Retina (tissue), 1 donor: ENCODE measurements at places on chromosomes 5 and 9.

DNA sequence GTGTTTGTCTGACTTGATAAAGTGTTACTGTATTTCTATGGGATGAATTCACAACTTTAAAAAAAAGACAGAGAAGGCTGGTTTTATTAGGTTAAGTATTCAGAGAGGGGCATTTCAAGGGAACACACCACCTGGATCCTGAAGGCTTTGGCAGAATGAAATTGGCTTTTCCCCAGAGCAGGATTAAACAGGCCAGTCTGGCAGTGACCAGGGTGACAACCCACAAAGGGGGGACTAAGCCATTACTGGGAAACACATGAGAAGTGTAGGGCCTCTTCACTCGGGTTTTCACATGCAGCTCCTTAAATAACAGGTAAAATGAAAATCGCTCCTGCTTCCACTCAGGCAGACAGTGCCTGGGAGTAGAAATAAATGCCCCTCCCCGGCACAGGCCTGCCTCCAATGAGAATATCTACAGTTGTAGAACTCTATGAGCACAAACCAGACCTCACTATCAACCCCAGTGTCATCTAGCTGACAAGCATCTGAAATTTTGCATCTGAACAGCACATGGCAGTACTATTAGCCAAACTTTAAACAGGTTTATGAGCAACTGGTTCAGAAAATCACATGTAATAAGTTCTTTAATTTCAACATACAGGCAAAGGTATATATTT lies 85.8 kb downstream of the LHFPL2 start:
- no peak for DNase-seq

GRCh38 chr9:129623331-129623730 lies 2.4 kb upstream of the C9orf50 start:
- no peak for DNase-seq

GRCh38 chr5:35672995-35673394 lies 55.3 kb downstream of the SPEF2 start:
- DNase-seq: no peak

GRCh38 chr5:158413122-158413680 lies 554.3 kb upstream of the CLINT1 start:
- no peak for DNase-seq

GRCh38 chr5:129945028-129945427 lies 40.8 kb downstream of the CHSY3 start:
- no peak for DNase-seq

GRCh38 chr5:55853818-55854217 lies 2.7 kb downstream of the IL31RA start:
- DNase-seq: no peak

- DNase-seq: no peak
Observed at GRCh38 chr5:16897284-16897704, 38.8 kb downstream of the MYO10 start.

DNA sequence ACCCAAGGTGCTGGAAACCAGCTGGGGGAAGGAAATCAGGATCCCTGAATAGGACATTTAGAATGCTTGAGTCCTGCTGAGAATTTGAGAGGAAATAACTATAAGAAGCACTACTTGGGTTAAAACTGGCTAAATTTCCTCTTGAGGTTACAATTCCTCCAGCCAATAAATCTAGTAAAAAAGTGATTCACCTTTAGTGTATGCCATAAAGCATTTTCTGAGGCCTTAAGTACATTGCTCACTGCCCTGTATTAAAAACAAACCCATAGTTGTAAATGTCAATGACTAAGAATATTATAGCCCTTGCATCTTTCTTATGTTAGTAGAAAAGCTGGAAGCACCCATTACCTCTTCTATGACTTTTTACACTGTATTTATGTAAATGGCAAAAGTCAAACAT lies 634.7 kb upstream of the ARRDC3 start:
- no peak for DNase-seq

DNA sequence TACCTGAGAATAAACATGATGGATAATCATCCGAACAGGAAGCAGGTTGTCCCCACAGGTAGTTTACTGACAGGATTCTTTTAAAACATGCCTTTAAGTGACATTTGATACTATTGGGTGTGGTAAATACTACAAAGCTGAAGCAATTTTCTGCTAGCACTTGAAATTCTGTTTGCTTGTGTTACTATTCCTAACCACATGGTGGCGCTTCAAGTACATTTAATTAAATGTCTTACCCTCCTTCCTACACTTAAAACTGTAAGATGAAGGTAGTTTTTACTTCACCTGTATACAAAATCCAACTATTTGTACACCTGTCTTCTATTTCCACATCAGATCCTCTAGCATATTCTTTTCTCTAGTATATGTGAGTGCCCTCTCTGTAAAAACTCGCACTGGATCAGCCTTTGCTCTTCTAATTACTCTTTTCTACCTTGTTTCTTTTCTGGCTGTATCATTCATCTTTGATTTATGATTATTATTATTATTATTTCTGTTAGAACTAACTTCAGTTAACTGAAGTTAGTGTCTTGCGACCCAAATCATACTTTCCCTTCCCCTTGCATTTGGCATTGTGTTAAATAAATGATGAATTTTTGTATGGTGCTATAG lies 18.4 kb downstream of the SLC25A46 start:
- peak; percentile 27 for DNase-seq

DNA sequence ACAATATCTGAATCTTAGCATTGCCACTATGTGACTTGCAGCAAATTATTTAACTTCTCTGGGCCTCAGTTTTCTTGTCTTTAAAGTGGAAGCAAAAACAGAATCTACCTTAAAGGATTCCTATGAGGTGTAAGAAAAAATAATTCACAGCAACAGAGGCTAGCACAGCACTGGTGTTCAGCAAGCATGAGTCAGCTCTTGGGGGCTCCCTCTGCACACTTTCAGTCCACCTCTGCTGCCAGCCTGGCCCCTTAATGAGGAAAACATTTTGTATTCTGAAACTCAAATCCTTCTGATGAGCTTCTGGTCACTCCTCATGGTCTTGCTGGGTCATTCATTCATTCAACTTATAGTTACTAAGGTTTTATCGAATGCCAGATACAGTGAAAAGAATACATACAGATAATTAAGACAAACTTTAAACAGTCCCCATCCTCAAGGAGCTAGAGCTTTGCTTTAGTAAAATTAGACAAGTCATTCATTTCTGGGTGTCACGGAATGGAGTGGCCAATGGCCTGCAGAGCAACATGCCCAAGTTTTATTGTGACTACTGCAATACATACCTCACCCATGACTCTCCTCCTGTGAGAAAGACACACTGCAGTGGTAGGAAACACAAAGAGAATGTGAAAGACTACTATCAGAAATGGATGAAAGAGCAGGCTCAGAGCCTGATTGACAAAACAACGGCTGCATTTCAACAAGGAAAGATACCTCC lies 26.8 kb upstream of the IQGAP2 start:
- DNase-seq: no peak

DNA sequence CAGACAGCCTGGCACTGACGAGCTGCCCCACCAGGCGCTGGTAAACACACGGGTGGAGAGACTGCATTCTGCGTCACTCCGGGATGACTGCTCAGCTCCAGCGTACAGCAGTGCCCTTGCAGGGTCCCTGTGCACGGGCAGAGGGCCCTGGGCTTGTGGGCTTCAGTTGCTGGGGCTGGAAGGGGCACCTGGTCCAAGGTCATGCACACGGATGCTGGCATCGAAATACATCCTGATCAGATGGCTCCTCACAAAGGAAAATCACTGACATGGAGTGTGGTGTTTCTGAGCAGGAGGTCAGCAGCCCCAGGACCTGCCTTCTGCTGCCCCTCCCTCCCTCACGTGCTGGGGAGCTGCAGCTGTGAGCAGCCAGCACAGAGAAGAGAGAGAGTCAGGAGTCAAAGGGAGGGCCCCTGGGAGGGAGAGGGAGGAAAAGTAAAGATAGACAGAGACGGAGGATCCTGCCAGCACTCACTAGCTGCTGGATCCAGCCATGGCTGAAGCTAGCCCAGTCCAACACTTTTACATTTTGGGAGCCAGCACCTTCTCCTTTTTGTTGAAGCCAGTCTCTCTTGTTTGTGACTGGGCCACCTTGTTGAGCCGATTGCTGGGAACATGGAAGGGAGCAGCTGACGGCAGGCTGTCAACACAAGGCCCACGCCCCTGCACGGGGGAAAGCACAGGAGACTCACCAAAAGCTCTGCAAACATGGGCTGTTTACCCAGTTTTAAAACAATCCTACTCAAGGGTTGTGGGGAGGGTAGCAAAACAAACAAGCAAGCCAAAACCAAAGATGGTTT lies 166.5 kb upstream of the PHYKPL start:
- peak; percentile 65 for DNase-seq

DNA sequence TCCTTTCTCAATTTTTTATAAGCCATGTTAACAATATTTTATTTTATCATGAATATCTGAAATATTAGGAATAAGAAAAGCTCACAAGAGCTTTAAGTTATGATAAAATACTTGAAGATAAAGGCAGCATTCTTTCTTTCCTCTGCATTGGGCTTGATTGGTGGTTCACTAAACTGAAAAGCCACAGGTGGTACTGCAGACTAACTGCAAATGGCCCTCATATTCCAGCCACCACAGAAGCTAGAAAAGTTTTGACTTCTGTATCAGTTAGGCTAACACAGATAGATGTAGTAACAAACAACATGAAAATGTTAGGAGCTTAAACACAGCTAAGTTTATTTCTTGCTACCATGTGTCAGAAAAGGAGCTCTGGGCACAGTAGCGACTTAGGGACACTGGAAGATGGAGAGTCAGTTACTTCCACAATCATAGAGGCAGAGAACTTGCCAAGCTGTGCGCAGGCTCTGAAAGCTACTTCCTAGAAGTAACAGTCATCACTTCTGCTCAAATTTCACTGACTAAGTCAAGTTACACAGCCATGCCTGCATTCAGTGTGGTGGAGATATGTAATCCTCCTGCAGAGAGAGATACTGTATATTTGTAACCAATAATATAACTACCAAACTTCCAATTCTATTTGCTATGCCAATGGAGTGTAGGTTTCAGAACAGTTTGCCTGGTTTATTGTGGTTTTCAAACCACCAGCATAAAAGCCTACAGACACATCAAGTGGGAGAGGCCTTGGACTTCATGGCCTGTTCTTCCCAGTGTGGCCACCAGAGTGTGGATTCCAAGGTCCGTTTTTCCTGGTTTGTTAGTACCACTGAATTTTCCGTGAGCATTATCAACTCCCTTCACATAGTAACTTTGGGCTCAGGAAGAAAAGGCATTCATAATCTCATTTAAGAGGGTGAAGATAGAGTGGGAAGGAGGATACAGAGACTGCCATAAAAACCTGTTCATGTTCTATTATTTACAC lies 268.3 kb downstream of the PJA2 start:
- DNase-seq: no peak

- no peak for DNase-seq
Observed at GRCh38 chr5:104998572-104998971, 1436.0 kb upstream of the NUDT12 start.

- no peak for DNase-seq
Observed at GRCh38 chr9:105141976-105142250, 102.5 kb upstream of the SLC44A1 start.

- DNase-seq: no peak
Observed at GRCh38 chr9:96646081-96646991, 8.8 kb downstream of the PRXL2C start.

DNA sequence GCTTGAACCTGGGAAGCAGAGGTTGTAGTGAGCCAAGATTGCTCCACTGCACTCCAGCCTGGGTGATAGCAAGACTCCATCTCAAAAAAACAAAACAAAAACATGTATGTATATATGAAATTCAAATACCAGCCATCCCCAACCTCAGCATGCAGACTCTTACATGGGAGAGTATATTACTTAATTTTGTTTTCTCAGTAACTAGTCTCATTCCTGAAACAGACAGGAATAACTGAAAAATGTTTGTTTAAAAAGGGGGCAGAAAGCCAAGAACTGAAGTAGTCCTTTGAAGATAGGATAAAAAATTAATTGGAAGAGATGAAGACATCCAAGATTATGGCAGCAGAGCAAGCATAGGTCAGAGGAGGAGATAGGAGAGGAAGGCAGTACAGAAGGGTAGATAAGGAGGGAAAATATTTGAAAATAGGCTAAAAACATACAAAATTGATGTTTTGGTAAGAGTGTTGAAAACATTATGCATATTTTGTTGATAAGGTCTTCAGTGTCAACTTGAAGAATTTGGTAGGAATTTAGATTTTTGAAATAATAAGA lies 309.9 kb downstream of the MAT2B start:
- no peak for DNase-seq

DNA sequence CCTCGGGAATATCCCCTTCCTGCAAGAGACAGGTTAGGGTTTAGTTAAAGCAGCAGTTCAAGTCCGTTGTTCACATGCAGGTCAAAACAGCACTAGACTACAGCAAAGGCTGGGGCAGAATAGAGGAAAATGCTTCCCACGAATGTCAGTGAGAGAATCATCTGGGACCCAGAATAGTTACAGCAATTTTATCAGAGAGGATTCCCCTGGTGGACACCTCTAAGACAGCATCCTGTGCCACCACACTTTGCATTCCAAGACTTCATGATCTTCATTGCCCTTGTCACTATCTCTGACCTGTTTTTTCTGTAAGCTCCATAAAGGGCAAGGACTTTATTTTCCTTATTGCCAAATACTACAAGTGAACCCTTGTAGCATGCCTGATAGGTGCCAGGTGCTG lies 12.9 kb downstream of the GRXCR2 start:
- no peak for DNase-seq

GRCh38 chr5:160635046-160635445 lies 213.4 kb downstream of the PTTG1 start:
- no peak for DNase-seq

DNA sequence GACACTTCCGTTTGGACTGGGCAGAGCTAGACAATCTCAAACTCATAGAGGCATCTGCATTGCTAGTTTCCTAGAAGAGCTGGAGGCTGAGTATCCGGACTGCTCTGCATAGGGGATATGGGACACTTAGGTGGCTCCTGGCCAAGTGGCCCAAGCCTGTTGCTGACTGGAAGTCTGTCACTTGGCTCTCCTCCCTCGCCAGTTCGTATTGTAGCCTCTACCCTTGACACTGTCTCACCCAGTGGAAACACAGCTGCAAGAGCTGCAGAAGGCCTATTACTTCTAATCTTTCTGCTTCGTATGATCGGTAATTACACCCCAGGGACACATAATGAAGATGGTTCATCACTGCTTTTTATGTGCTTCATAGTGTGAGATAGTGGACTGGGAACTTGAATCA lies 34.7 kb downstream of the ITGA1 start:
- DNase-seq: no peak

DNA sequence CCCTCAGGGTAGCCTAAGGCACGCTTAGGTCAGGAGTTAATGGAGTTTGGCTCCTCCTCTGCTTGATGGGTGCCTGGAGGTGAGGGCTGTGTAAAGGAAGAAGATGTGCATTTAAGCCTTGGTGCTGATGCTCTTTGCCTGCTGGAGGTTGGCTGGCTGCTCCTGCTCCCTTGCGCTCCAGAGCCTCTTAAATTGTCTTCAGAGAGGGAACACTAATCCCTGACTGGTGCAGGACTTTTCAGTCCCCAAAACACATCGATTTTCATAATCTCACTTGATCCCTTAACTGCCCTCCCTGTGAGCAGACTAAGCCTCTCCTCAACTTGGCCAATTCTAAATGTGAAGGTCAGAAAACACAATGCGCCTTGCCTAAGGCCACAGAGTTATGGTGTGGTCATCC lies 16.2 kb upstream of the TCOF1 start:
- DNase-seq: no peak
